ENCODE measurements at places on chromosomes 2 and 18.

DNA sequence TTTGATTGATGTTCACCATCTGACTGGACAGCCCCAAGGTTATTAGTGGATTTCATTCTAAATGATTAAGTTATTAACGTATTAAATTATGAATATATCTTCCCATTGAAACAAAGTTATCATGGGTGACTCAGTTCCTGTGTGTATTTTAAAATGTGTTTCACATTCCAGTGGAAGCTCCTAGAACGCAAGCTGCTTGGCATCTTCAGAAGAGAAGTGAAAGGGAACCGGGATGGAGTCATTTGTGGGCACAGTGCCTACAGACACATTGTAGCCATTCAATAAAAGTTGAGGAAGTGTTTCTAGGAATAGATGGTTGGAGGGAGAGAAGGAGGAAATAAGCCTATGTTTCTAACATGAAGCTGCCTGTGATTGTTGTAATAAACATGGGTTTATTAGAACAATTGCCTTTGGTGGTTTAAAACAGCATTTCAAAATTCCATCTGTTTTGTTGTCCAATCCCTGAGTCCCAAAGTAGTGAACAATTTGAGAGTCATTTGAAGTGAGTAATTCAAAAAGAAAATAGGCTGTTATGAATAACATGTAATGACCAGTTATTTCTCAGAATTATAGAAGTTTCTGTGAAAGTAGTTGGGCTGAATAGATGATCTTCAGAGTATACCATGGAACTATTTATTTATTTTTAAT lies 143.5 kb downstream of the PKP4 start:
- DNase-seq = no peak

DNA sequence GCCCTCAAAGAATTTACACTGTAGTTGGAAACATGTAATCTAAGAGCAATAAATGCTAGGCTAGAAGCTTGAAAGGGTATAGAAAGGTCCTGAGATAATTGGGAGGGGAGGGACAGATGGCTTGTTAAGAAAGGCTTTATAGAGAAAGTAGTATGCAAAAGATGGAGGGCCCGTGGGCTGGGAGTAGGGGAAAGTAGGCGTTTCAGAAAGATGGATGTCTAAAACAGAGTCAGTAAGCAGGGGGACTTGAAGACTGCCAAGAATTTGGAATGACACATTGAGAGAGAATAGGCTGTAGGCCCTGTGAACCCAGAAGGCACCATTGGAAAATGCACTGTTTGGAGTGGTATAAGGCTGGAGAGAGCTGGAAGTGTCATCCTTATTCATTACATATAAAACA lies 822 bp downstream of the PSMG2 start:
- peak; percentile 71 for DNase-seq

DNA sequence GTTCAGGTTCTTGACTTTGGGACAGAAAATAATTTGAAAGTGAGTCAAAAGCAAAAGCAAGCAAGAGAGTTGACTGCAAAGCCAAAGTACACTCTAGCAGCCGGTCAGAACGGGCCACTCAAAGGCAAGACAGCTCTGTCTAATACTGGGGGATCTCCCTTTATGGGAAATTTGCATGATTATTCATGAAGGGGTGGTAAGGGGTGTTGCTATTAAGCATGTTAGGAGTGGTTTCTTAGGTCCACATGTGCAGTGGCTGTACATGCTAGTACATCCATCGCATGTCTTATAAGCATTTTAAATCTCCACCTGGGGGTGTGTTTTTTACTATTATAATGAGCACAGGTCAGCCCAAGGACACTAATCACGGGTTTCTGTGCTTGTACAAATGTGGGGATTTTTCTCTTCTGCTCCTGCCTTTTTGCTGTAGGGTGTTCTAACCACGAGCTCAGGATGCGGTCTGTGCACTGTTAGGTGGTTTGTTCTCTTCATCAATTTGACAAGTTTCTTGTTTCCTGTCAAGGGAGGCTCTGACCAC lies 60.2 kb upstream of the SPP2 start:
- DNase-seq = no peak

GRCh38 chr2:73069855-73070642 lies 1.5 kb downstream of the SFXN5 start:
- DNase-seq = peak; percentile 66

DNA sequence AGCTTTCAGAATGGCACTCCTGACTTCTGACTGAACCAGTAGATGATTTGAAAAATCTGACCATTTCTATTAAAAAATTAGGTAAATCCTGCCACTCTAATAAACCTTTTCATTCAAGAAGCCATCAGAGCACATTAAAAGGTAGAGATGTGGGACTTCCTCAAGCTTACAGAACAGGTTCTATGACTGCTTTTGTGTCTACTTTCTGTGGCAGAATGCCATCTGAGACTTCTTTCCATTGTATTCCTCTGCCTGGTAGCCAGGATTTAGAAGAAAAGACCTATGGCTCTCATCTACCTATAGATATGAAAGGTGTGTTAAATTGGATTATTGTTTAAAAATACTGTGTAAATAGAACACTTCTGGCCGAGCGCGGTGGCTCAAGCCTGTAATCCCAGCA lies 99.9 kb upstream of the NABP1 start:
- DNase-seq = no peak

- DNase-seq = no peak
These were observed 242.2 kb upstream of the FN1 start for GRCh38 chr2:215678094-215678493.

DNA sequence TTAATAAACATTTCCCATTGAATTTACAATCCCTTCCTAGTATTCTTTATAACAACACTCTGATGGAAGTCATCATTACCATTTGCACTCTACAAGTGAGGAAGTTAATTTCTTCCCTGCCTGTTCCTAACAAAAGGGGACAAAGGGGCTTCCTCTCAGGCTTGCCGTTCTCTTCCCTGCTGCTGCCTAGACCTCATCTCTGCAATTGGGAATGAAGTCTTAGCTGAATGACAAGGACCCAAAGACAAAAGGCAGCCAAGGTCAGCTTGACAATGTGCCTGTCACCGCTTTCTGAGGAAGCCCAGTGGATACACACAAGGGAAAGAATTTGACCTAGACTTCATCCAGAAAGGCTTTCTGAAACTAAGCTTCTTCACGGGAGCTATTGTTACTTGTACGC lies 416.4 kb downstream of the CMPK2 start:
- DNase-seq = no peak

- no peak for DNase-seq
These were observed 1.4 kb upstream of the CFAP65 start for GRCh38 chr2:219042750-219043149.

GRCh38 chr2:202941771-202942170 lies 29.7 kb downstream of the CARF start:
- no peak for DNase-seq

DNA sequence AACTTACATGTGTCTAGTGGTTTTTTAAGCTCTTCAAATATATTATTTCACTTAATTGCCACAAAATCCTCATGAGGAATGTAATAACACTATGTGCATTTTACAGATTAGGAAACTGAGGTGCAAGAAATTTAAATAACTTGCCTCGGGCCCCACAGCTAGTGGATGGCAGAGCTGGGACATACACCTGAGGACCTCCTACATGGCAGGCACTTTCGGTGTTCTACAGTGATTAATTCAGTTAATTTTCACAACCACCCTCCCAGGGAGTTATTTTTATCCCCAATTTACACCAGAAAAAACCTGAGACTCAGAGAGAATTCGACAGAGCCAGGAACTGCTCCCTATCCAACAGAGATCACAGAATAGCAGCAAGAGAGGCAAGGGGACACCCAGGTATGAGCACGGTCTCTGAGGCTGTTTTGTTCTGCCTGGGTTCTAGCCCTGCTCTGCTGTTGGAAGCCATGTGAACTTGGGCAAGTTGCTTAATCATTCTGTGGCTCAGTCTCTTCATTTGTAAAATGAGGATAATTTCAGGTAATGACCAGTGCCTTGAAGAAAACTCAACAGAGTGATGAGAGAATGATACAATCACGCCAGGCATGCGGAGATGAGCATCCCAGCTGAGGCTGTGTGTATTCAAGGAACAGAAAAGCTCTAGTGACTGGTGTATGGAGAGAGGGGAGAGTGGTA lies 82.3 kb downstream of the MYCN start:
- DNase-seq = no peak

DNA sequence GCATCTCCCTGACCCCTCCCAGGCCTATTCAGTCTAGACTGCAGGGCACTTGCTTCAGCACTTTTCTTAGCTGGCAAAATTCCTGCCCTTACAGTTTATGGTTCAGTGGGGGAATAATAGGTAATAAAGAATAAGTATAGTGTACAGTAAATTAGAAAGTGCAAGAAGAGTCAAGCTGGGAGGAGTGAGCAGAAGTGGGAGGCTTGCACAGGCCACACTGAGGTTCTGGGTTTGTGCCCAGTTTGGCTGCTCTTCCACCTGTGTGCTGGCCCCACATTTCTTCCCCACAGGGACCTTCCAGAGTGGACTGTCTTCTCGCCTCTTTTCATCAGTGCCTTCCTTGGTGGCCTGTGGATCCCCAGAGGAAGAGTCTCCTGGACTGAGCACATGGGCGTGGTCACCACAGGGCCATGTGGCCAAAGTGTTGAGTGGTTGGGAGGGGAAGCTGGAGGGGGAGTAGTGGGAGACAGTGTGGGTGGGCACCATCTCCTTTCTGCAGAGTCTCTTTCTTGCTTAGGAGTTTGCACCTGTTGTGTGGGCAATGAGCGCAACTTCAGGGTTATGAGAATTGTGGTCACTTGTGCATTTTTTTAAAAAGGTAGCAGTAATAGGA lies 128.6 kb upstream of the ZSWIM2 start:
- no peak for DNase-seq

GRCh38 chr2:112572005-112572404 lies 12.4 kb upstream of the CHCHD5 start:
- no peak for DNase-seq

- no peak for DNase-seq
These were observed 17.4 kb upstream of the HNRNPA3 start for GRCh38 chr2:177195194-177195593.

GRCh38 chr2:64249426-64249825 lies 105.2 kb upstream of the PELI1 start:
- DNase-seq = no peak

GRCh38 chr2:133362061-133362476 lies 206.2 kb downstream of the NCKAP5 start:
- no peak for DNase-seq

DNA sequence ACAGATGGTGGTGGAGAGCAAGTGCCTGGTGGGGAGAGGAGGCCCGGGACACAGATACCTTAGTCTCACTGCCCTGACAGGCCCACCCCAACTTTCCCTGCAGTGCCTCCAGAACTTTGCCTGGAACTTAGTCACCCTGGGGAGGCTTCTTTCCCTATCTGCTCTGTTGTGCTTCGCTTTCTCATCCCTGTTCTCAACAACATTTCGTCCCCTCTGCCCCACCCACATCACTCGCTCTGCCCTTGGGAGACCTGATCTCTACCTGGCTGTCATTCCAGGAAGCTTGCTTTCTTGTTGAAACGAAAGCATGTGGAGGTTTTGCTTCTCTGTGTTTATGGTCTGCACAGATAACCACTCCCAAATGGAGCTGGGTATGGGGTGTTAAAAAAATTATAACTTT lies 93.8 kb downstream of the PRKCE start:
- DNase-seq = no peak

- DNase-seq = no peak
These were observed 47.3 kb downstream of the CABLES1 start for GRCh38 chr18:23182606-23183005.

DNA sequence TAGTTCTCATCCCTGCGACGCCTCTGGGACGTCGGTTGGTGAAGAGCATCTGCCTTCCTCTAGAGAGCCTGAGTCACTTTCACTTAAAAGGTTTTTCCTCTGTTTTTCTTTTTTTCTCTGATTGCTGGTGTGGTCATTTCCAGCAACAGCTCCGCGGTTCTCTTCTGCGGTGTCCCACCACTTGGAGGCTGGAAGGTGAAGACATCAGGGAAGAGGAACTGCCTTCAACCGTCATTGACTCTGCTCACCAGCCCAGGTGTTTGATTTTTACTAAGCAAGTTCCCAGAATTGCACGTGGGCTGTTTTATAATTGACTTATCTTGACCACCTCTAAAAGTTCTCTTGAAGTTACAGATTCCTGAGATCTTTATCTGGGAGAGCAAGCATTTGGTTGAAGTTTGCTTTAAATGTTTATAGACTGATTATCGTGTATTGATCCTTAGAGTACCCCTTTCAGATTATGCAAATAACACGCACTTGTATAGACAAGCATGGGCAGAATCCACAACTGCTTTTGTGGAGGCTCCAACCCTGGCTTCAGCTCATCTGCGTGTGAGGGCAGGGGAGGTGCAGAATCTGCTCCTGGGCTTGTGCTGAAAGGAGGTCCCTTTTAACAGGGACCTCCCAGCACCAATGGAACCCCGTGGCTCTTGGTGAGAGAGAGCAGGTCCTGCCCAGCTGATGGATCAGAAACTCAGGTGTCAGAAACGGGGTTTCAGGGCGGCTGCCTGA lies 3.5 kb downstream of the CTDP1 start:
- no peak for DNase-seq

- DNase-seq = no peak
These were observed 235.5 kb downstream of the MYT1L start for GRCh38 chr2:2095360-2096093.

Measured in NCI-H1417 (cell line).